Large intestine (tissue), 12 donors: ENCODE measurements at places on chromosomes 3 and 15.

- no peak for DNase-seq
Measured at GRCh38 chr15:79434361-79434760, 2.2 kb downstream of the MINAR1 start.

- no peak for DNase-seq
Measured at GRCh38 chr3:58596834-58597518, 19.8 kb upstream of the FAM107A start.

DNA sequence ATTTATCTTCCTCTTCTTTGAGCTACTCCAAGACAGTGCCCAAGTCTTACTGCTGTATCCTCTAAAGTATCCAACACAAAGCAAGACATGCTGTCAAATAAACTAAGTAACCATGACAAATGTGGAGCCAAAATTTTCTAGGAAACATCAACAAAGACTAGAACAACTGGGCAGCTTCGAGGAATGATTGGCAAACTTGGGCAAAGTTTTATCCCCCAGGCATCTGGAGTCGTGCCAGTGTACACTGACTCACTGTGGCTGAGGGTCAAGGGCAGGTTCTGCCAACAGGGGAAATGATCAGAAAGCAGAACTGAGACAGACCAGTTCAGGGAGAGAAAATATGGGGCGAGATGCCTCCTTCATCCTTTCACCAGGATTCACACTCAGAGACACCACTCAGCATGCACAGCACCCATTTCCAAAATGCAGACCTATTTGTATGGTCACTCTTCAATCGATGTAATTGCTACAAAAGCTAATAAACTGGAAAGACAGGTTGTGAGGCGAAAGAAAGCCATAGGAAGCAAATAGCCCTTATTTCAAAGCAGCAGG is 65.8 kb downstream of the MB21D2 start:
- DNase-seq: peak; percentile 57

DNA sequence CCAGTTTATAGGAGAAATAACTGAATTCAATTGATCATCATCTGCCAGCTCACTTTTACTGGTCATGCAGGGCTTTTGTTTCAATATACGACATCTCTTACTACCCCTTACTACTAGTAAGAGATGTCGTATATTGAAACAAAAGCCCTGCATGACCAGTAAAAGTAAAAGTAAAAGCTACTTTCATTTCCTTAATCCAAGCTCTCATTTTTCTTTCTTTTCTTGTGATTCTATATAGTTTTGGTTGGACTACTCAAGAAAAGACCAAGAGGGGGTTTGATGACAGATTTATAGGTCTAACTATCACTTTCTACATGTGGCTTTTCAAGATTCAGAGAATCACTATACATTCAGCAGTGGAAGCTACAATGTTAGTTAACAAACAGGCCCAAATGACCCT is 1237.3 kb downstream of the ROBO2 start:
- DNase-seq: no peak

- no peak for DNase-seq
Measured at GRCh38 chr3:111246967-111247760, 175.5 kb downstream of the NECTIN3 start.
